ENCODE measurements at places on chromosomes 5 and 9. TPM values are rescaled to one million over a fixed set of nuclear protein-coding genes. Genes with fewer than 3 reads are reported as not detected.

HMCN2 gene
- not detected for polyA plus RNA-seq

CYSRT1 gene
- 2.2 TPM for polyA plus RNA-seq

PCDHB3 gene
- polyA plus RNA-seq = not detected

CDKN2A gene
- polyA plus RNA-seq = 1.9 TPM

CATSPER3 gene
- 0.46 TPM for polyA plus RNA-seq

FOXD4L4 gene
- polyA plus RNA-seq = 0.04 TPM

FGFR4 gene
- 7.6 TPM for polyA plus RNA-seq

SMIM32 gene
- 24.4 TPM for polyA plus RNA-seq

CTXN3 gene
- polyA plus RNA-seq = not detected

BNC2 gene
- polyA plus RNA-seq = 1.3 TPM

EGFLAM gene
- 0.54 TPM for polyA plus RNA-seq

TPPP gene
- 5.3 TPM for polyA plus RNA-seq

ADAMTS16 gene
- not detected for polyA plus RNA-seq

PCDHB15 gene
- 1.7 TPM for polyA plus RNA-seq

FANCG gene
- polyA plus RNA-seq = 21.1 TPM

MEGF10 gene
- not detected for polyA plus RNA-seq

ISL1 gene
- polyA plus RNA-seq = 2.2 TPM

TARS1 gene
- 85.7 TPM for polyA plus RNA-seq

MRPL36 gene
- 101 TPM for polyA plus RNA-seq

C9orf50 gene
- 0.09 TPM for polyA plus RNA-seq

TRPM3 gene
- polyA plus RNA-seq = 1.1 TPM

AGTPBP1 gene
- polyA plus RNA-seq = 10.4 TPM

PCDHB9 gene
- not detected for polyA plus RNA-seq

AQP7 gene
- polyA plus RNA-seq = 33.2 TPM

EQTN gene
- not detected for polyA plus RNA-seq

ACTBL2 gene
- not detected for polyA plus RNA-seq

EIF4E1B gene
- not detected for polyA plus RNA-seq

PHF24 gene
- 0.15 TPM for polyA plus RNA-seq

ARSI gene
- polyA plus RNA-seq = not detected

GAPVD1 gene
- polyA plus RNA-seq = 25.2 TPM

MARCOL gene
- polyA plus RNA-seq = 0.09 TPM
